Occipital lobe (tissue), 3 donors: ENCODE measurements at places on chromosomes 1 and 21.

- no peak for DNase-seq
Observed at GRCh38 chr1:198088360-198089071, 68.3 kb upstream of the NEK7 start.

GRCh38 chr1:57831624-57832023 lies 407.8 kb upstream of the DAB1 start:
- DNase-seq, result no peak

- no peak for DNase-seq
Observed at GRCh38 chr1:202711949-202712635, 1.8 kb upstream of the SYT2 start.

- peak; percentile 75 for DNase-seq
Observed at GRCh38 chr1:205061665-205062069, 18.7 kb downstream of the CNTN2 start.
